ENCODE measurements at places on chromosomes 4 and X. TPM values are rescaled to one million over a fixed set of nuclear protein-coding genes. Genes with fewer than 3 reads are reported as not detected.

Gene KCNIP4
- not detected for total RNA-seq

Gene ALPK1
- 65.8 TPM for total RNA-seq

Gene MAGEB17
- not detected for total RNA-seq

Gene PABPC1L2A
- not detected for total RNA-seq

Gene RTL5
- total RNA-seq, result 0.12 TPM

Gene DAPP1
- total RNA-seq, result 66.9 TPM

Gene SULT1E1
- total RNA-seq, result not detected

Gene GLRA3
- total RNA-seq, result not detected

Gene ATP8A1
- 45.7 TPM for total RNA-seq

Gene MAGEA10
- total RNA-seq, result not detected

Gene RNF128
- total RNA-seq, result not detected

Gene MID1
- total RNA-seq, result 0.91 TPM

Gene FBXW7
- total RNA-seq, result 29.0 TPM

Gene GPR50
- not detected for total RNA-seq

Gene FUNDC1
- 16.2 TPM for total RNA-seq

Gene COL4A6
- not detected for total RNA-seq

Gene CSTF2
- total RNA-seq, result 30.9 TPM

Gene TNMD
- total RNA-seq, result not detected

Gene RAB39B
- total RNA-seq, result 8.3 TPM

Gene XAGE1A
- not detected for total RNA-seq

Gene CXCL11
- 0.21 TPM for total RNA-seq

Gene MAGEA2B
- total RNA-seq, result not detected

Gene TCEAL6
- total RNA-seq, result not detected

Gene MTMR8
- 5.6 TPM for total RNA-seq

Gene TMPRSS11D
- not detected for total RNA-seq

Gene ENPEP
- not detected for total RNA-seq

Gene ZFP92
- 0.89 TPM for total RNA-seq

Gene SLC9B1
- total RNA-seq, result 1.8 TPM

Gene CXCL1
- not detected for total RNA-seq

Gene ARHGAP4
- total RNA-seq, result 138 TPM

Gene APLN
- total RNA-seq, result not detected

Gene CD99L2
- 9.7 TPM for total RNA-seq

Gene HSFX3
- not detected for total RNA-seq

Gene SLC9A6
- total RNA-seq, result 12.5 TPM

Gene PGAM4
- total RNA-seq, result not detected

Gene FAM9B
- total RNA-seq, result not detected

Data from activated naive CD4-positive, alpha-beta T cell treated with anti-CD3 and anti-CD28 coated beads, Interleukin-2, amount 50 U/mL, for 72 hours (primary cell).